ENCODE measurements at places on chromosomes 7 and 10. TPM values are rescaled to one million over a fixed set of nuclear protein-coding genes. Genes with fewer than 3 reads are reported as not detected.

The VSTM4 gene
- 0.23 TPM for total RNA-seq

The NUTM2A gene
- total RNA-seq, result 0.12 TPM

The C7orf57 gene
- total RNA-seq, result not detected

The NPC1L1 gene
- total RNA-seq, result not detected

The NPFFR1 gene
- total RNA-seq, result not detected

The LIPN gene
- total RNA-seq, result not detected

The C1QL3 gene
- total RNA-seq, result not detected

The DGKB gene
- total RNA-seq, result not detected

The ZNF277 gene
- total RNA-seq, result 50.8 TPM

The PPP1R3A gene
- not detected for total RNA-seq

The OR9A4 gene
- not detected for total RNA-seq

The THSD7A gene
- total RNA-seq, result 0.38 TPM

The SPACDR gene
- total RNA-seq, result 0.70 TPM

The FAM25G gene
- total RNA-seq, result not detected

The CAV1 gene
- total RNA-seq, result 153 TPM

The LIPK gene
- total RNA-seq, result not detected

The PSPH gene
- 115 TPM for total RNA-seq

The SLC16A9 gene
- 0.23 TPM for total RNA-seq

The CRHR2 gene
- total RNA-seq, result not detected

The NUP205 gene
- total RNA-seq, result 33.1 TPM

The BICC1 gene
- 102 TPM for total RNA-seq

All from smooth muscle cell of the coronary artery (primary cell).